ENCODE measurements at places on chromosomes 5 and 9.

- DNase-seq, result no peak
These were observed 17.0 kb downstream of the PALM2AKAP2 start for GRCh38 chr9:109797006-109797405.

- DNase-seq, result no peak
These were observed 211.5 kb upstream of the NREP start for GRCh38 chr5:111968459-111968858.

- no peak for DNase-seq
These were observed 22.8 kb upstream of the ELL2 start for GRCh38 chr5:95984287-95984938.

GRCh38 chr5:149747141-149747832 lies 17.2 kb downstream of the PPARGC1B start:
- DNase-seq, result no peak

DNA sequence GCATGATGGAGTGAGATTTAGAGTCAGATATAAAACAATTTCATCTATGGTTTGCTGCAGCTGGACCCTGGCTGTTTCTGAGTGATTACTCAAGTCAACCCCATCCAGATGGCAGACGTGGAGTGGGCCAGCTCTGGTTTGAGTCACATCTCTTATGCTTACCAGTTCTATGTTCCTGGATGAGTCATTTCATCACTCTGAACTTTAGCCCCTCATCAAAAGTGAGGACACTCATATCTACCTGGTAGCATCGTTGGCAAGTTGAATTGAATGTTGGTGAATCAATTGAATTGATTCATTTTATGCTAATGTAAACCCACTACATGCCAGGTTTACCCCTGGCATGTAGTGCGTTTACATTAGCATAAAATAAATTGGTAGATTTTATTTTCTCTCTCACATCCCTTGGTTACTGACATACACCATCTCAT lies 176.4 kb downstream of the FGF18 start:
- no peak for DNase-seq

- no peak for DNase-seq
These were observed 117.5 kb upstream of the FSTL4 start for GRCh38 chr5:133729800-133730199.

GRCh38 chr5:1547655-1548054 lies 23.9 kb upstream of the LPCAT1 start:
- no peak for DNase-seq

GRCh38 chr5:97074859-97075489 lies 67.4 kb downstream of the LIX1 start:
- no peak for DNase-seq
